ENCODE measurements at places on chromosomes 16 and 17. TPM values are rescaled to one million over a fixed set of nuclear protein-coding genes. Genes with fewer than 3 reads are reported as not detected.

GRCh38 chr17:77798481-77798880, 160.0 kb upstream of the TNRC6C start:
- no peak for DNase-seq

- no peak for DNase-seq
These were observed 27.1 kb downstream of the ZNF652 start for GRCh38 chr17:49334744-49335512.

GRCh38 chr16:3963203-3963602, 82.7 kb upstream of the CREBBP start:
- peak; percentile 89 for DNase-seq

DNA sequence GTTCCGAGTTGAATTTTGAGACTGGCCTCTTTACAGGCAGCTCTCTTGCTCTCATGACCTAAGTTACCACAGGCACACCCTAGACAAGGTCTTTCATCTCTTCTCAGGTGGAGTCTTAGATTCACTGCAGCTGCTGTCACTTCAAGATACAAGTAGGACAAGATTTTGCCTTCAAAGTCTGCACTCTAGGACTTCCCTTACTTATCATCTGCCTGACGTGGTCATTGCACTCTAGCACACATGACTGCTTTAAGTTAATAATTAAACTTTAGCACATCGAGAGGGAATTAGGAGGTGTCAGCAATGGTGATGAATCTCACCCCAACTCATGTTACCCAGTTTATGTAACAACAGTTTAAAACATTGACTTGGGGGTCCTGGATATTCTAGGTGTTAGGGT, 25.6 kb downstream of the RNF135 start:
- DNase-seq: no peak

- DNase-seq: peak; percentile 22
These were observed 767 bp downstream of the MEOX1 start for GRCh38 chr17:43660816-43661493.

DNA sequence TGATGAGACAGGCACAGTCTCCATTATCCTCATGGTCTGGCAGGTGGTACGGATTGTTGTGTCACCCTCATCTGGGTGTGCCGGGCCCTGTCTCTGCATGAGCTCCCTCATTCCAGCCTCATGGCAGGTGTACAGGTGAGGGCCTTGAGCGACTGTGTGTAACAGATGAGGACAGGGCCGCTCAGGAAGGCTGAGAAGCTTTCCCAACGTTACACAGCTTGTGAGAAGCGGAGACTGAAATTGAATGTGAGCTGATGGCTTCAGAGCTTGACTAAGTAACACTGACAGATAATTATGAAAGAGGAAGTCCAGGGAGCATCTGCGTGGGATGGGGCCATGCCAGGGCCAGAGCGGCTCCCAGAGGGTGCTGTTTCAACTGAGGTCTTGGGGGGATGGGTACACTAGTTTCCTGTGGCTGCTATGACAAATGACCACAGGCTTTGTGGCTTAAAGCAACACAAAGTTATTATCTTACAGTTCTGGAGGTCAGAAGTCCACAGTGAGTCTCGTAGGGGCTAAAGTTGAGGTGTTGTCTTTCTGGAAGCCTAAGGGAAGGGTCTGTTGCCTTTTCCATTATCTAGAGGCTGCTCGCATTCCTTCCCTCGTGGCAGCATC, 36.7 kb downstream of the CMIP start:
- no peak for DNase-seq

DNA sequence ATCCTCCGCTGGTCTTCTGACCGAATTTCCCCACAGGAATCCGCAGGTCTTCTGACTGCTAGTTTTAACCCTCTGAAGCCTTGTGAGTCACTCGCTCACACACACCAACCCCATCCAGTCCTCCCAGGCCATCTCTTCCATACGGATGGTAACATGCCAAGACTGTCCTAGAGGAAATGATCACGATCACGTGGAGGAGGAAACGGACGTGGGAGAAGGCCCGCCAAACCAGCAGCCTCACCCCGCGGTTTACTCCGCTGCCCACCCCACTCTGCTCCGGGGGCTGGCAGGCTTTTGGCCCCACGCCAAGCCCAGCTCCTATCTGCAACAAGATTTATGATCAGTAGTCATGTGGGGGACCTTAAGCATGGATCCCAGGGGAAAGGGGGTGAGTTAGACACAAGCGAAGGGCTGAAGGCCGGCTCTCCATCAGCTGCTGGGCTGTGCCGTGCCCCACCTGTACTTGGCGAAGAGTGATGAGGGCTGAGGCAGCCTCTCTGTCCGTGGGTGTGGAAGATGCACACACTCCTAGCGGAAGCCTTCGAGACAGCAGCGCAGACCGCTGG, 1.5 kb upstream of the FAAP100 start:
- DNase-seq: no peak

- no peak for DNase-seq
These were observed 130.1 kb upstream of the SEC14L1 start for GRCh38 chr17:77010667-77011066.

LRRC37A gene
- total RNA-seq: 3.6 TPM

CXCL16 gene
- total RNA-seq: 25.8 TPM

HBA2 gene
- not detected for total RNA-seq

DNA sequence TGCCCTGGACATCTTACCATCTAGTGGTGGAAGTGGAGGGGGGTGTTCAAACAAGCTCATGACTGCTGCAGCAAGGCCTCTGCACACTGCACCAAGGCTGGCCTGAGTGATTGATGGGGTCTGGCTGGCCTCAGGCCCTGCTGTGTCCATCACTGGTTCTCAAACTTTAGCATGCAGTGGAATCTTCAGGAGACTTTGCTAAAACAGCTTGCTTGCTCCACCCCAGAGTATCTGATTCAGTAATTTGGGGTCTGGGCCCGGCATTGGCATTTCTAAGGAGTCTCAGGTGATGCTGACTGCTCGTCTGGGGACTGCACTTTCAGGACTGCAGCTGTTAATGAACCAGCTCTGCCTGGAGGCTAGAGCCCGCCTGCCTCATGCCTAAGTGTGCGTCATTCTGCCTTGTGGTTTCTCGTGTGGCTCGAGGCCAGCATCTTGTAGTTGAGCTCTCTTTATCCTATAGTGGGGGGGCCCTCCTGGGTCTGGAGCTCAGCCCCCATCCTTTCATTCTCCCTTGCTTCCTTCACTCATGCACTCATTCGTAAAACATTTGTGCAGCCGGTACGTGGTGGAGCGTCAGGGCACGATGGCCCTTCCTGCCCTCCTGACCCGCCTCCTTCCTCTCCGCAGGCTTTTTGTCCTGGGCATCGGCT, 4.1 kb downstream of the MGAT5B start:
- DNase-seq: peak; percentile 35

DNA sequence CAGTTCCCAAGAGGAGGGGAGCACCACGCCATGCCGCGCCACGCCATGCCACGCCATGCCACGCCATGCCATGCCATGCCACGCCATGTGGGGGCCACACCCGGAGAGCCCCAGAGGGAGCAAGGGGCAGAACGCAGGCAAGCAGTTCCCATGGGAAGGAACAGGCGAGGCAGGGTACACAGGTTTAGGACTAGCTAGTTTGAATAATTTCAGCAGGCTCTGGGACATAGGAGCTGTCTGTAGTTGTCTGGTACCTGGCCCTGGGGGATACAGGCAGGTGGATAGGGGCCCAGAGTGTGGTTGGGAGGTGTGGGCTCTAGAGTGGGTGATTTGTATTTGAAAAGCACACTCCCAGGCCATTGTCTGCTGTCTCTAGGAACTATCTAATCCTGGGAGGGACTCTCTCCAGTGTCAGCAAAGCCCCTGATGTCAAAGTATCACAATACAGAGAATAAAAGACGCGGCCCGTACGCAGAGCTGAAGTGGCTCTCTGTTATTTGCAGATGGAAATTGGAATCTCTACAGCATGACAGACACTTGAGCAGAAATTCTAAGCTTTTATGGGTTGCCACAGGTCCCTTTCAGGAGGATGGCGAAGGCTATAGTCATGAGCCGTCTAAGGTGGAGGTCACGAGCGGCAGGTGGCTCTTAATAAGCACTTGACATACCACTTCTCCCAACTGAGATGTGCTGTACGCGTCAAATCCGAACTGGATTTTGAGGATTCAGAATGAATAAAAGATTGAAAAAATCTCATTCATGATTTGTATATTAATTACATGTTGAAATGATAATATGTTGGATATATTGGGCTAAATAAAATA, 220.8 kb upstream of the TNRC6C start:
- DNase-seq: no peak

GRCh38 chr17:61481421-61481820, 29.2 kb downstream of the TBX4 start:
- DNase-seq: no peak

DNA sequence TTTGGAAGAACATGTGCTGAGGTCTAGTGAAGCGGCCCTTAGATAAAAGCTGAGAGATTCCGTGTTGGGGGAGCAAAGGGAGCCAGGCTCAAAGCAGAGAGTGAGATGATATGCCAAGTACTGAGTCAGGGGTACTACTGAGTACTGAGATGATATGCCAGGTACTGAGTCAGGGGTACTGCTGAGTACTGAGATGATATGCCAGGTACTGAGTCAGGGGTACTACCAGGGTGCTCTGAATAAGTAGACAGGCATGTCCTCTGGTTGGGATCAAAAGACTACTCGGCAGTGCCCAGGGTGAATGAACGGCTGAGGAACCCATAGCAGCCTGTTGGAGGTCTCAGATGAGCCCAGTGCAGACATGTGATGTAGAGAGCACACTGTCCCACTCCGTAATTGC, 239.0 kb downstream of the SOX9 start:
- DNase-seq: no peak

DNA sequence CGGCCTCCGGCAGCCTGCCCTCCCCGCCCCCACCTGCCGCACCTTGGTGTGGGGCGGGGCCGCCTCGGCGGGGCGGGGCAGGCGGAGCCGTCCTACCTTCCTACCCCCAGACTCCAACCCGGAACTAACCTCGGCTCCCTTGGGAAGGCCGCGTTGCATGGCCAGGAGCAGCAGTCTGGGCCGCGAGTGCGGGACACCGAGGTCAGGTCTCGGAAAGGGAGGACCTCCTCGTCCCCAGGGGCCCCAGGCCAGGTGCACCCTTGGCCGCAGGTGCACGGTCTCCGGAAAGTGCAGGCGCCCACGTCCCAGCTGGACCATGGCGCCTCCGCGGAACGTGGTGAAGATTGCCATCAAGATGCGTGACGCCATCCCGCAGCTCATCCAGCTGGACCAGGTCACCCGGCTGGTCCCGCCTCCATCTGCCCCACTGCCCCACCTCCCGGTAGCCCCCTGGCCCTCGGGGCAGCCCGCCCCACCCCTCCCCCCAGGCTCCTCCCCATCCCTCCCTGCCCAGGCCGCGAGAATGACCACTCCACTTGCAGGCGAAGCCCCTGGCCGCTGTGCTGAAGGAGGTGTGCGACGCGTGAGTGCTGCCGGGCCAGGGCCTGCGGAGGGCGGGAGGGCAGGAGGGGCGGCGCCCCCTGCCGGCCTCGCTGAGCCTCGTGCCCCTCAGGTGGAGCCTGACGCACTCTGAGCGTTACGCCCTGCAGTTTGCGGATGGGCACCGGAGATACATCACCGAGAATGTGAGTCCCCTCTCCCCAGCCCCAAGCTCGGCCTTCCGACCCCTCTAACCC, at the start of gene ELMO3:
ELMO3 (plus strand) TSS at position 121 of the 797 bp plus-strand sequence; CDS start at position 317, 196 bp downstream.
- DNase-seq: peak; percentile 39

GRCh38 chr17:19386974-19387920, at the start of gene MFAP4:
Gene MFAP4, minus strand, starts transcription at chr17:19387190. Its CDS starts 35 bp downstream, at chr17:19387155.
- DNase-seq: no peak

KRT20 gene
- not detected for total RNA-seq

PDILT gene
- total RNA-seq: not detected

GRCh38 chr17:42135151-42135550, 12.5 kb downstream of the HSPB9 start:
- no peak for DNase-seq

KRTAP3-1 gene
- total RNA-seq: not detected

DNA sequence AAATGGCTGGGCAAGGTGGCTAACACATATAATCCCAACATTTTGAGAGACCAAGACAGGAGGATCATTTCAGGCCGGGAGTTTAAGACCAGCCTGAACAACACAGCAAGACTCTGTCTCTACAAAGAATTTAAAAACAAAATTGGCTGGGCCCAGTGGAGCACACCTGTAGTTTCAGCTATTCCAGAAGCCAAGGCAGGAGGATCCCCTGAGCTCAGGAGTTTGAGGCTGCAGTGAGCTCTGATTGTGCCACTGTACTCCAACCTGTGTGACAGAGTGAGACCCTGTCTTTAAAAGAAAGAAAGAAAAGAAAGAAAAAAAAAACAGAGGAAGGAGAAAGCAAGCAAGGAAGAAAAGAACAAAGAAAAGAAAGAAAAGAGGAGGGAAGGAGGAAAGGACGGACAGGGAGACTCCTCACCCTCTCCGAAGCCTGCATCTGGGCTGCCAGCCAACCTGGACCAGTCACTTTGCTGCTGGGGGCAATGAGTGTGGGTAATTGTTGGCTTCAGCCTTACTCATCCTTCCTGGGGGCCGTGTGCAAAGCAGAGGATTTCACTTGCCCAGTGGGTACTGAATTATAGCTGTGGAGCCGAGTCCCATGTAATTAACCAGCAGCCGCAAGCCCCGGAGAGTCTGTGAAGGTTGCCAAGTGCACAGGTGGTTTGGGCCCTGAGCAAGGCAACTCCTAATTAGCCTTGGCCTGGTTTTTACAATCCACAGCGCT, 6.7 kb upstream of the MT4 start:
- DNase-seq: no peak

GRCh38 chr16:61465285-61465684, 571.0 kb downstream of the CDH8 start:
- no peak for DNase-seq

DNA sequence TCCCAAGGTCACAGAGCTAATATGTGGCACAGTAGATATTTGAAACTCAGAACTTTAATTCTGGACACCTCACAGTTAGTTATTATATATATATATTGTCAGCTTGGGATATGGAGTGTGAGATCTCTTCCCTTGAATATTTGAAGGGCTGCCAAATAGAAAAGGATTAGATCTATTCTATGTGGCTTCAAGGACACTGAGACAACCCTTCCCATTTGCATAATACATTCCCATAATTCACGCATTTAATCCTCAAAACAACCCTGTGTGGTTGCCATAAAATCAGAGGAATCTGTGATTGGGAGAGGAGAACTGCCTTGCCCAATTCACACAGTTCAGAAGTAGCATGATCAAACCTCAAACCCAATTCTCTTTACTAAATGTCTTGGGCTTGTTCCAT, 365.8 kb upstream of the DYNLRB2 start:
- DNase-seq: no peak

DNA sequence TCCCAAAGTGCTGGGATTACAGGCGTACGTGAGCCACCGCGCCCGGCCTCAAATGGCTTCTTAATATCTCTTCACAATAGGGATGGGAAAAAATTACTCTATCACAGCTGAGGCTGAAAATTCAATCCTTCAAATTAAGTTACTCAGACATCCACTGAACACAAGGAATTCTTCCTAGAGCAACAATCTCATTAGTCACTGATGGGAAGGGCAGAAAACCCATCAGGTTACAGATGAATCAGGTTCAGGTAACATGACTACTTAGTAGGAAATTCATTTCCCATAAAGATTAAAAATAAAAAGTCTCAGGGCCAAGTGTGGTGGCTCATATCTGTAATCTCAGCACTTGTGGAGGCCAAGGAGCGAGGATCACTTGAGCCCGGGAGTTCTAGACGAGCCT, 42.5 kb upstream of the ABR start:
- no peak for DNase-seq

CHST4 gene
- not detected for total RNA-seq

- DNase-seq: no peak
These were observed 23.9 kb downstream of the ACLY start for GRCh38 chr17:41894791-41895331.

GRCh38 chr17:72189768-72190593, 69.2 kb downstream of the SOX9 start:
- DNase-seq: no peak

Measured in CD4-positive, alpha-beta T cell (primary cell).